NCI-H1694 treated with DMSO at 0.1 percent for 48 hours (cell line): ENCODE measurements at places on chromosomes 7 and 10.

- DNase-seq: no peak
These were observed 133.1 kb downstream of the RAPGEF5 start for GRCh38 chr7:22223807-22224206.

GRCh38 chr7:69599955-69600709 is 1.9 kb downstream of the AUTS2 start:
- DNase-seq: no peak

DNA sequence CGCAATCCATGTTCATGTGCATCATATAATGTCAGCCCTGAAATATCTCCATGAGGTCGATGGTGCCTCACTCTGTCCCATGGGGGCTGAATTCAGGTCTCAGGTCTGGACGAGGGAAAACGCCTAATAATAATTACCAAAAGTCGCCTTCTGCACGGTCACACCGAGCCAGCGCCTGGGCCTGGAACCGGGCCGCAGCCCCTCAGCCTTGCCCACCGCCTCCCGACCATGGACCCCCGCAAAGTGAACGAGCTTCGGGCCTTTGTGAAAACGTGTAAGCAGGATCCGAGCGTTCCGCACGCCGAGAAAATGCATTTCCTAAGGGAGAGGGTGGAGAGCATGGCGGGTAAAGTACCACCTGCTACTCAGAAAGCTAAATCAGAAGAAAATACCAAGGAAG is 18.8 kb upstream of the KLRG2 start:
- DNase-seq: no peak

DNA sequence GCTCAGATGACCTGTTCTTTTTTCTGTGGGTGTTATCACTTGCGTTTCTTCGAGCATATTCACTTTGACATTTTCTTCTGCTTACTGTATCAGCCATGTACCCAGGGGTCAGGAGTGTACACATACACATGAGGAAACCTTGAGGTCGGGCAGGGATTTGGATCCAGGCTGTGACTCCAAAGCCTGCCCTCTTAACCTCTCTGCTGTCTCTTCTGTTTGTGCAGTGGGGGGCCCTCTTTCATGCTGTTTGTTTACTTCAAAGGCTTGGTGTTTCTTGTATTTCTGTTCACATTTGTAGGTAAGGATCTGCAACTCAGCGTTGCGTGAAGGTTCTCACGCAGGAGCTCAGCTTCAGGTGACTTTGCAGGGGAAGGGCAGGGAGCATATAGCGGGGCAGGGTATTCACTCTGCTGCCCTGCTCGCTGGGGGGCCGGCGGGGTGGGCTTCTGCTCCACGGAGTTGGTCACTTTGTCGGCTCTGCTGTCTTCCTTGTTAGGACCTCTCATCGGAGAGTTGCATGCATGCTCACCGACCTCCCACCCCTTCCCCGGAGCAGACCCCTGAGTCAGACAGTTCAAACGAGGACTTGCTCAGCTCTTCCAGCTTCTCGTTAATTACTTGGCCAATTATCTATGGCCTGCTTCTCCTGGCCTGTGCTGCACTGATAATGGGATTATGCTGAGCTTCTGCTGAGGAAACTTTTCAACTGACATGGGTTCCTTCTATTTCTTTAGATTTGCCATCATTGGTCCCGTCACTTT is 77.5 kb downstream of the SDK1 start:
- DNase-seq: no peak

- DNase-seq: no peak
These were observed 208.6 kb upstream of the NPY start for GRCh38 chr7:24075426-24075810.

- no peak for DNase-seq
These were observed 136.8 kb upstream of the CDCA7L start for GRCh38 chr7:22082553-22082885.

GRCh38 chr10:80187465-80188409 is 17.6 kb downstream of the ANXA11 start:
- peak; percentile 2 for DNase-seq

GRCh38 chr7:137755846-137756651 is 90.7 kb downstream of the DGKI start:
- DNase-seq: no peak

DNA sequence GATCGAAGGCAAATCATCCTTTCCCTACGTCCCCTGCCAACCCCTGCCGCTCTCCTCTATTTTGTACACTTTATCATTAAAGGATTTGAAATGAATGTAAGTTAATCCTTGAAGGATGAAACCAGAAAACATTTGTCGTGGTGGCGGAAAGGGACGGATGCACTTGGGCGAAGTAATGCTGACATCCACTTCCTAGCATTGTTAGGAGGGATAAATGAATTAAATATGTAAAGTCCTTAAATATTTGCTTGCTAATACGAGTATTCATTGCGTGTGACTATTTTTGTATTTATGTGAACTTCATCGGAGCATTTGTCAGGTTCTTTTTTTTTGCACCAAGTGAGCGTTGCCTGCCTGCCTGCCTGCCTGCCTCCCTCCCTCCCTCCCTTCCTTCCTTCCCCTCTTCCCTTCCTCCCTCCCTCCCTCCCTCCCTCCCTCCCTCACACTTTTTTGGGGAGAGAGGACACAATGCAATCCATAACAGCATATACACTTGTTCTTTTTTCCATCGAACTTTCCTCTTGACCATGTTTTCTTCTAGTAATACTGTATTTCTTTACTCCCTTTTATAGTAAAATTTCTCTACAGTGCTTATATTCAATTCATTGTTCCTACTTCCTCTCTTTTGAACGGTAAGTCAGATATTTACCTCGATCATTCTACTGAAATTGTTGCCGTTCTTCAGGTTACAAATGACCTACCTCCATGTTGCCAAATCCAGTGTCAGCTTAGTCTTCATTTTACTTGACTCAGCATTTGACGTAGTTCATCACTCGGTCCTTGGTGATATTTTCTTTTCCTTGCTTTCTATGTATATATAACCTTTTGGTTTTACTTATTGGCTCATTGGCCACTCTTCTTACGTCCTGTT is 831 bp downstream of the CCDC7 start:
- DNase-seq: peak; percentile 67

GRCh38 chr10:50360077-50360850 is 108.9 kb upstream of the ASAH2 start:
- no peak for DNase-seq

- DNase-seq: no peak
These were observed 115.9 kb downstream of the MICU1 start for GRCh38 chr10:72509941-72510340.
